NCI-H226 (cell line): ENCODE measurements at places on chromosomes 11 and 22.

- peak; percentile 82 for DNase-seq
Measured at GRCh38 chr11:67996622-67997474, 7.0 kb downstream of the UNC93B1 start.

GRCh38 chr11:118851970-118852369 lies 31.7 kb upstream of the CXCR5 start:
- DNase-seq: no peak

DNA sequence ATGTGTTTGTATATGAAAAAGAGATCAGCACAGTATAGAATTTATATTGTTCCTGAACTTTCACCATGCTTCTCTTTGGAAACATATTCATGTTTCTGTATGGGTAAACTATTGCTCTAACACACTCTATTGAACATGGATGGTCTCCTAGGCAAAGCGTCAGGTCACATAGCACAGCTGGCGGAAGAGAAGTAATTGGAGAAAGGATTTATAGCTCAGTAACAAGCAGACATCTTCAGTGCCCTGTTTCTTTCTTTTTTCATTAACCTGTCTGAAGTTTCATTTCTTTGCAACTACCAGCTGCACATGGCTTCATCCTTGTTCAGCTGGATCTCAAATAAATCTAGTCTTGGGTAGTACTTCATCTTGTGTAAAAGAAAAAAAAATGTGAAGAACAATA lies 84.4 kb upstream of the TRPC6 start:
- DNase-seq: no peak

- no peak for DNase-seq
Measured at GRCh38 chr22:23984430-23984829, 4.5 kb downstream of the GSTT2 start.

DNA sequence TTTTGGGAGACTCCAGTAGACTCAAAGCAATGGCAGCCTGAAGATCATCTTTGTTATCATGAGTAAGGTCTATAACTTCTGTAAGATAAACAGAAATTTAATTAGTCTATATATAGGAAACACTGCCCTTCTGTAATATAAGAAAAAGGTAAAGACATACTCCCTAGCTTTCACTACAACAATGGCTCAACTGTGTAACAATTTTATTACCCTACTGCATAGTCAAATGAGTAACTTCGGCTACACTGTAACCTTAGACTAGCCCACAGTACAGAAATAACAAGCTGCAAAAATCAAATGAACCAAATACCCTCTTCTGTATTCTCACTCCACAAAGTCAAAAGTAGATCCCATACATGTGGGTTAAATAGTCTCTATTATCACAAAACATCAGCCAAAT lies 33.7 kb downstream of the USP28 start:
- no peak for DNase-seq

GRCh38 chr22:20128902-20129746 lies 2.5 kb upstream of the ZDHHC8 start:
- no peak for DNase-seq

DNA sequence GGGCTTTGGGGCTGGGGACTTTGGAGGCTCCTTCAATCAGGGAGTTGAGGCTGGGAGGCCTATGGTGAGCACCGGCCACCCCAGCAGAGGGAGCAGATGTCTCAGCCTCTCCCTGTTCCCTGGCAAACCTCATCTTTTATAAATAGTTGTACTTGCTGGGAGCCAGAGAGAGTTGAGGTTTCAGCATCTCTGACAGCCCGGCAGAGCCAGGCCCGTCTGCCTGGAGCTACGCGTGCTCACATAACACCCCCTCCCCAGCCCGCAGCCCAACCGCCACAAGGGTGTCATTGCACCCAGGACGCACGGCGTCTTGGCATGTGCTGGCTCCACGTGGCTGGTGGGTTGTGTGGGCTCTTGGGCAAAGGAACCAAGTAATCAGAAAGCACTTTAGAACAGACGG lies 127.1 kb downstream of the CHST1 start:
- no peak for DNase-seq

GRCh38 chr11:132410383-132410782 lies 1040.0 kb downstream of the NTM start:
- no peak for DNase-seq

DNA sequence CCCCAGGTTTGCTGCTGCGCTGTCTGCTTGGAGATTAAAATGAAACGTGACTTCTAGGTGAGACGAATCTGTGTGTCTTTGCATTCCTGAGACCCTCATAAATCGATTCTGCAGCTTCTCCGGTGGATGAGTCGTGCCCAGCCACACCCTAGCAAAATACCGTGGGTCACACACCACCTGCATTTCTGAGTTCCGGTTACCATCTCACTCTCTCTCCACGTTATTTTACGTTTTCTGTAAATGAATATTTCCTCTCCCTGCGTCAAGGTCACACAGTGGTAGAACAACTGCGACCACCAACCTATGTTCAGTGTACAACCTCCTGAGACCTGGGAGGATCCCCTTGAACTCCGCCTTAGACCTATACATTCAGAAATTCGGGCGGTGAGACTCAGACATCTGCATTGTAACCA lies 1.1 kb downstream of the YWHAH start:
- no peak for DNase-seq

DNA sequence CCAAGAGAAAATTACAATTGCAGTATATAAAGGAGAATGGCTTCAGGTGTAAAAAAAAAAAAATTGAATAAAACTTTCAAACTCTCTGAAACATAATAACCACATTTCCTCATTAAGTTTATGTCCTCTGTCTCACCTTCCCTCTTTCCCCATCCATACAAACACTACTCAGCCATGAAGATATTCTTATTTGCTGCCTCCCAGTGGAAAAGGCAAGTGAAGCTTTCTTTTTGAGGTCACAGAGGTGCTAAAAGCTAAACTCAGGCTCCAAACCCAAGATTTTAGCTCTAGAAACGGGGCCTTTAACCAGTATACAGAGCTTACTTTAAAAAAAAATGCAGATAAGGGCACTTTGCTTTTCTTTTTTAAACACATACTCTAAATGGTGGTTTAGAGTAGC lies 1568.5 kb downstream of the FAM181B start:
- DNase-seq: no peak

- no peak for DNase-seq
Measured at GRCh38 chr11:35183326-35183925, 44.5 kb downstream of the CD44 start.

- DNase-seq: no peak
Measured at GRCh38 chr11:1932105-1932480, 12.6 kb downstream of the TNNT3 start.

- DNase-seq: no peak
Measured at GRCh38 chr22:34105461-34106062, 185.3 kb upstream of the LARGE1 start.

DNA sequence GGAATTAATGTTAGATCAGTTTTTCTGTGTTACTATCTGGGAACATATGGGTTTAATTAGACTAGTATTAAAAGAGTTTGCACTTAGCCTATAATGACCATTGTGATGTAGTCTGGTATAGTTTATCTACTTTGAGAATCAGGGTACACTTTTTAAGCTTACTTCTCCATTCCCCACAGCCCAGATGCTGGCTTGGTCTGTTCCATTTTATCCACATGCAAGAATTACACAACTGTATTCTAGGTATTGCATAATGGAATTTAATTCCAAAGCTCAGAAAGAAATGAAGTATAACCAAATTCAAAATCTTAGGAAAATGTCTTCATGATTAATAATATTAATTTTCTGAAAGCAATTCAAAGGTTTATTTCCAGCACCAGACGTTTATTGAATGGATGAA lies 122.2 kb upstream of the PDGFD start:
- no peak for DNase-seq

DNA sequence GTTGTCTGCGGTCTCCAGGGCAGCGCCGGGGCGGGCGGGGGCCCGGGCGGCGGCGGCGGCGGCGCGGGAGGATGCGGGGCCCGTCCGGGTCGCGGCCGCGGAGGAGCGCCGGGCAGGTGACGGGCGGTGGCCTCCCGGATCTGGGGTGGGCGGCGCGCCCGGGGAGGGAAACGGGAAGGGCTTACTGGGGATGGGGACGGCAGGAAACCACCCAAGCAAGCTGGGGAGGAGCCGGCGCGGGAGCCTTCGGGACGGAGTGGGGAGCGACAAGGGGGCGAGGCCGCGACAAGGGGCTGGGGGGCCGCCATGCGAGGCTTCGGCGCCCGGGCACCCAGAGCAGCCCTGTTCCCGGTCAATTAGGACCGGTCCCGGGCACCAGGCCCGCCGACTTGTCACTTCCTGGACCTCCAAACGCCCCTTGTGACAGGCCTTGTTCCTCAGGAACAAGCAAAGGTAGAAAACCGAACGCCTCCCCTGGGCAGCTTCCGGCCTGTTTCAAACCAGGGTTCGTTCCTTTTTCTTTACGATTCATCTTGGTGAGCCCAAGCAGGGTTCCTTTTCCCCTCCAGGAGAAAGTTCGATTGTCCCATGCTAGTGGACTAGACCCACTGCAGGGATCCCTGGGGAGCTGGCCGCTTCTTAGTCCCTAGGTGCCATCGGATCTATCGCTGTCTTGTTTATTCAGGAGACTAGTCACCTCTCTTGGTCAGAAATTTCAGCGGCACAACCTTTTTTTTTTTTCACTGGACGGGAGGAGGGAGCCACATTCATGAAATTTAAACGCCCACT lies 492 bp downstream of the JHY start:
- DNase-seq: no peak

GRCh38 chr11:112280268-112281126 lies 19.8 kb upstream of the PLET1 start:
- DNase-seq: peak; percentile 62

DNA sequence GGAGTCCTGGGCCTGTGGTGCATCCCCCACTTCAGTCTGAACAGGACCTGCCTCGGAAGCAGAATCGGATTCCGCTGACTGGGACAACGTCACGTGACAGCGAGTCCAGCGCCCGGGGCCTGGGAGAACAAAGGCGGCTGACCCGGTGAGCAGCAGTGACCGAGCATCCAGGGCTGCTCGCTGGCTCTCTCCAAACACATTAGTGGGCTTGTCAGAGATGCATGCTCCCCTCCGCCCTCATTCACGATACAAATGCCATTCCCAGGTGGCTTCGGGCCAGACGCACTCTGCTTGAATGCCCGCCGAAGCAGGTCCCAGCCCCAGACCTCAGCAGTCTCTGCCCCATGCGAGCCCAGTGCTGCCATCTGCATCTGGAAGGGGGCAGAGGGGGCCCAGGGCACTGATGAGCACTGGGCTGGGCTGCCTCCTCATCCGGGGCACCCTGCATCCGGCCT lies 91.0 kb downstream of the WNT7B start:
- DNase-seq: no peak

DNA sequence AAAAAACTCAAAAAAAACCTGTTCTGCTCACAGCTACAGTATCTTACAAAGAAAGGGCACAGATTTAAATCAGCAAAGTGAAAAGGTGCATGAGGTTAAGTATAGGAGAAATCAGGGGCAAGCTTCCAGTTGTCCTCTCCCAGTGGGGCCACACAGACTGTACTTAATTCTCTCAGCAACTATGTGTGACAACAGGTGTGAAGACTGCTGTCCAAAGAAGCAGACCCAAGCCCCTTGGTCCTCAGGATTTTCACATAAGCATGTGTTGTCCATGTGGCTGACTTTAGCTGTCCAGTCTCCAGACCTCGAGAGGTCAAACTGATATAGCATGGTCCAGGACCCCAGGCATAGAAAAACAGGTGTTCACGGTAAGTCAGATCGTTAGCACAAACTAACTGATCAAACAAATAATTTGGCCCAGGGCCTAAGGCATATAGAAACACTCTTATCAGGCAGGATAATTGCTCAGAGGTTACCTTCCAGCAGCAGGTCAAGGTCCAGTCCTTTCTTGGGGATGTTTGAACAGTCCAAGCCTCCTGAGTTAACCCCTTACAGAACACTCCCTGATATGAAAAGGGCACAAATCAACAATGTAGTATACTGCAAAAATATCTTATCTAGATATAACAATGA lies 21.1 kb upstream of the CSTF3 start:
- DNase-seq: no peak

DNA sequence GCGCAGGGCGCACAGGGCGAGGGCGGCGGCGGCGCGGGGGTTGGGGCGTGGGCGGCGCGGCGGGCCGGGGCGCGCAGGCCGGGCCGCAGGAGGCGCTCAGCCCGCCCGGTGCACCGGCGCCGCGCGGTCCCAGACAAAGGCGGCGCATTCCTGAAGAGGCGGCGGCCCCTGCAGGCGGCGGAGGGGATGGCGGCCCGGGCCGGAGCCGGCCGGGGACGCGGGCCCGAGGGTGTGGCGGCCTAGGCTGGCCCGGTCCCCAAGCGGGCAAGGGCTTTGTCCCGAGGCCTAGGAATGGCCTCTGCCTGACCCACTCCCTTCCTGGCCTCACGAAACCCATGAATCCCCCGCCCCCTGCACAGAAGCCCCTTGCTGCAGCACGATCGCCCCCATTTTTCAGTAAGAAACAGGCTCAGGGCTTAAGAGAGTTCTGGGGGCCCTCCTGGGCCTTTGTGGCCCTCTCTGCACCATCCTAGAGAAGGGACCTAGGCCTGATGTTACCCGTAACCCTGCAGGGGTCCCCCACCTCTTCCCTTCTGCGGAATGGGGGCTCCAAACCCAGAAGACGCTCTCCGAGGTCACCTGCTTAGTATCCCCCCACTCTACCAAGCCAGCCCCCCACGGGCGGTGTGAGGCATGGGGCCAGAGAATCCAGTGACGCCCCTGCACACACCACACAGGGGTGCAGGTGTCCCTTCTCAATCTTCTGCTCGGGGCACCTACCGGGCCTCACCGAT lies at the start of gene RTN4R:
RTN4R (minus strand) TSS at position 40 of the 734 bp plus-strand sequence. CDS start 226 bp downstream, outside the sequence.
- DNase-seq: no peak

- no peak for DNase-seq
Measured at GRCh38 chr22:35312198-35313059, 12.7 kb downstream of the TOM1 start.

GRCh38 chr11:127218275-127218608 lies 217.7 kb upstream of the KIRREL3 start:
- no peak for DNase-seq

DNA sequence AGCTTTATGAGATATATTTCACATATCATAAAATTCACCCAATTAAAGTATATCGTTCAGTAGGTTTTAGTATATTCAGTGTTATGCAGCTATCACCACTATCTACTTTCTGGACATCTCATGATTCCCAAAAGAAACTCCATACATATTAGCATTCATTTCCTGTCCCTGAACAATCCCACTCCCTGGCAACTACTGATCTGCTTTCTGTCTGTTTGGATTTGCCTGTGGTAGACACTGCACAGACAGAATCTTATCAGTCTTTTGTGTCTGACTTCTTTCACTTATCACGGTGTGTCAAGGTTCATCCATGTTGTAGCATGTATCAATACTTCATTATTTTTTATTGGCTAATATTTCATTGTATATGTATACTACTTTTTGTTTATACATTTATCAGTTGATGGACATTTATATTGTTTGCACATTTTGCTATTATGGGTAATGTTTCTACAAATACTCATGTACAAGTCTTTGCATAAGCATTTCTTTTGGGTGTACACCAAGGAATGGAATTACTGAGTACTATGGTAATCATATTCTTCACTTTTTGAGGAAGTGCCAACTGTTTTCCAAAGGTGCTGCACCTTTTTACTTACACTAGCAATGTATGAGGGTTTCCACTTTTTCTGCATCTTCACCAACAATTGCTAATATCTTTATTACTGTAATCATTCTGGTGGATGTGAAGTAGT lies 373.9 kb downstream of the AASDHPPT start:
- DNase-seq: no peak
